ENCODE measurements at places on chromosomes 3 and 15.
A peak's percentile ranks its signal among the peaks of the same experiment; 100 is the strongest.

GRCh38 chr3:46860017-46860809, 3.0 kb downstream of the MYL3 start:
- DNase-seq, result peak; percentile 7

- DNase-seq, result no peak
Measured at GRCh38 chr3:160008961-160009360, 20.3 kb downstream of the IL12A start.

DNA sequence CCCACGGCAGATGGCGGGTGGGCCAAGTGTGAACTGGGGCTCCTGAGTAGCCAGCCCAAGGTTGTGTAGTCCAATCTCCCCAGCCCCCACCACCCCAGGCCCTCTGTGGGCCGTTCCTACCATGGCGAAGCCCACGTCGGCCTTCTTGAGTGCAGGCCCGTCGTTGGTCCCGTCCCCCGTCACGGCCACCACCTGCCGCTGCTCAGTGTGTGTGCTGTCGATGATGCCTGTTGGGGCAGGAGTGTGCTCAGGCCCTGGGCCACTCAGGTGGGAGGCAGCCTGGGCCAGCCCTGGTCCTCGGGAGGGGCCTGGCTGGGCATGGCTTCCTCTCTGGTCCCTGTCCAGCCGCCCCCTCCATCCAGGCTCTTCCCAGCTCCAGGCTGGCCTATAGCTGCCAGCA, 25.0 kb upstream of the SEC13 start:
- no peak for DNase-seq

DNA sequence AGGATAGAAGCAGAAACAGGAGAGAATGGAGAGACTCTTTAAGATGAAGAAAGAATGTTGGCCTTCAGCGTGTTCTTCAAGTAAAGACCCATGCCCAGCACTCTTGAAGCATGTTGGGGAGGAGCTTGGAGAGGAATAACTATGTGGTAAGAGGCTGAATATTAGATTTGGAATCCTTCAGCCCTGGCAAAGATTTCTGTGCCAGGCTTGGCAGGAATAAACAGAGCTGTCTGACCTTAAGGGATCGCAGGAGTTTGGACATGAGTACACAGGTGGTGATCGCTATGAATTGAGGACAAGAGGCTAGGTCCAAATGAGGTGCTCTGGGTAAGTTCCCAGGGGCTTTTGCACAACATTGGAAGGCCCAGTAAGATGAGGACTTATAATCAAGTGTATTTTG, 132.6 kb upstream of the TBL1XR1 start:
- DNase-seq, result no peak

- DNase-seq, result no peak
Measured at GRCh38 chr3:30658328-30659052, 52.1 kb downstream of the TGFBR2 start.

GRCh38 chr15:51403946-51404695, 62.7 kb downstream of the GLDN start:
- no peak for DNase-seq

DNA sequence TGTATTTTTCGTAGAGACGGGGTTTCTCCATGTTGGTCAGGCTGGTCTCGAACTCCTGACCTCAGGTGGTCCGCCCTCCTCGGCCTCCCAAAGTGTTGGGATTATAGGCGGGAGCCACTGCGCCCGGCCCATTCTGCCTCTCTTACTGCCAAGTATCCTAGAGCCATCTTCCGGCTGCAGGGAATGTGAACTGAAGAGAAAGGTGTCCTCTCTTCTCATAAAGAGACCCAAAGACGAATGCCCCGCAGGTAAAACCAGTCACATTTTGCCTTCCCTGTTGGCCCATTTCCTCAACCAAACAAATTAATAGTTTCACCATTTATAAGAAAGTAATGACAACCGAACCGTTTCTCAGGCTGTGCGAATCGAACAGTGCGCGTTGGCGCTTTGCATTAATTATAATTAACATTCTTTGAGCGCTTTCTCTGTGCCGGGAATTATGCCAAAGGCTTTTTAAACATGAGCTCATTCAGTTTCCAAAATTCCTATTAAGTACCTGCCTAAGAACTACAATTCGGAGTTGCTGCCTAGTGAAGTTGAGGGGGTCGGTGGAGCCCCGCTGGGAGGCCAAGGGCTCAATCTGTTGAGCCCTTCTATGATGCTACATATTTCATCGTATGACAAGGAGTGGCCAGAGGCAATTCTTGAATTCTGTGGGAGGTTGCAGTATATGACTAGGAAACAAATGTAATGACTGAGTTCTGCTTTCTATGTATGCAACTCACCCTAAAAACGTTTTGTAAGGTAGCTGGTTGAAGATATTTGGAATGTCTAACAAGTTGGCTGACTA, 819 bp upstream of the RPL24 start:
- no peak for DNase-seq

DNA sequence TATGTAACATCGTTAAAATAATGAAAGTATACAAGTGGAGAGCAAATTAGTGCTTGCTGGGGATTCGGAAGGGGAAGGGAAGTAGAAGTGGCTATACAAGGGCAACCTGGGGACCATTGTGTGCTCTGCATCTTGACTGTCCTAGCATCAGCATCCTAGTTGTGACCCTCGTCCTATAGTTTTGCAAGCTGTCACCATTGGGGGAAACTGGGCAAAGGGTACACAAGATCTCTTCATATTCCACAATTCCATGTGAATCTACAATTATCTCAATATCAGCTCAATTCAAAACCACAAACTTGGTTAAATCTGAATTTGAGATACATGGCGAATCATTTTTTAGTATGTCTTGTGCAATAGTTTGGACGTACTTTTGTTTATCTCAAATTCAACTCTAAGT, 30.9 kb downstream of the WNT7A start:
- no peak for DNase-seq

DNA sequence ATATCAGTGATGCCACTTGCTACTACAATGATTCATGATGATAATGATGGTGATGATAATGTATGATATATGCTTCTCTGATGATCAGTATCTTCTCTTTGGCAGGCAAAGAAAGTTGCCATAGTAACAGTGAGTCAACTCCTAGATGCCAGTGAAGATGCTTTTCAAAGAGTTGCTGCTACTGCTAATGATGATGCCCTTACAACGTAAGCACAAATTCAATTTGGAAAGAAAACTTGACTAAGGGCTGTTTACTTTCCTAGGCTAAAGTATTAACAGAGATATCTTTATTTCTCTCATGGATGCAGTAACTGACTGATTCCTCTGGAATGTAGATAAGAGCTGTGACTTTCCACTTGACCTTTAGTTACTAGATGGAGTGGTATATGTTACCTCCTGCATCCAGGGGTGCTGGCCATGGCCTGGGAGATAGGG, 27.8 kb downstream of the ADGRG7 start:
- DNase-seq, result no peak

Data from ovary (tissue), 10 donors.